ENCODE measurements at places on chromosomes 12 and 14.

- DNase-seq, result peak; percentile 31
Measured at GRCh38 chr12:42588524-42589464, 752 bp downstream of the PRICKLE1 start.

GRCh38 chr12:93247313-93247991, 130.3 kb upstream of the NUDT4 start:
- no peak for DNase-seq

DNA sequence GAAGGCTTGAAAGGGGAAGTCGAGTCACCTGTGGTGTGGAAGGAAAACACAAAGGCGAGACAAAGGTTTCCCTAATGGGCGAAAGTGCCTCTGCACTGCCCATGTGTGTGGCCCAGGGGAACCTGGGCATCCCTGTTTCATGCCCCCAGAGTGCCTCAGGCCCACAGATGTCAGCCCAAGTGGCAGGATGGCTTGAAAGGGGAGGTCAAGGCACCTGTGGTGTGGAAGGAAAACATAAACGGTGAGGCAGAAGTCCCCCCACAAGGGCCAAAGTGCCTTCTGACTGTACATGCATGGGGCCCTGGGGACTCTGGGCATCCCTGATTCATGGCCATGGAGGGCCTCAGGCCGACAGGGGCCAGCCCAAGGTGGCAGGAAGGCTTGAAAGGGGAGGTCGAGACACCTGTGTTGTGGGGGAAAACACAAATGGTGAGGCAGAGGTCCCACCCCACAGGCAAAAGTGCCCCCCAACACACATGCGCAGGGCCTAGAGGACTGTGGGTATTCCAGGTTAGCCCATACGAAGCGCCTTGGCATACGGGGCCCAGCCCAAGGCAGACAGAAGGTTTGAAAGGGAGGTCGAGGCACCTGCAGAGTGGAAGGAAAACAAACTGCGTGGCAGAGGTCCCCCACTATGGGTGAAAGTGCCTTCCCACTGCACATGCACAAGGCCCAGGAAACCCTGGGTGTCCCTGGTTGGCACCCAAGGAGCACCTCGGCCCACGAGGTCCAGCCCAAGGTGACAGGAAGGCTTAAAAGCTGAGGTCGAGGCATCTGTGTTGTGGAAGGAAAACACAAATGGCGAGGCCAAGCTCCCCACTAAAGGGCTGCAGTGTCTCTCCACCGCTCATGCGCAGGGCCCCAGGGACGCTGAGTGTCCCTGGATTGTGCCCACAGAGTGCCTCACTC, 382.3 kb downstream of the ALG10 start:
- no peak for DNase-seq

- DNase-seq, result no peak
Measured at GRCh38 chr12:43807386-43807785, 1.3 kb upstream of the TWF1 start.

DNA sequence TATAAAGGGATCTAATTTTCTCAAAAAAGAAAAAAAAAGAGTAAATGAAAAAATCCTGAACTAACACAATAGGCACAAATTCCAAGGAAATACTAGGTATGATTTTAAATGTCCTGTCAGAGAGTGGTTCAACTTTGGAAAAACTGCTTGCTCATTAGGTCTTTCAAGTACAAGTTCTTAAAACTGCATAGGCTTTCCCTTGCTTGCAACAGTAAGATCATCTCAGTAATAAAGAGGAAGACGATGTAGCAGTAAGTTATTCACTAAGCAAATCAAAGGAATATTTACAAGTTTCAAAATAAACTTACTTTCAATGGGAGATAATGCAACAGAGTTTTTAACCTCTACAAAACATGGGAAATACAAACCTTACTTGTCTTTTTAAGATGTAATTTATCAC, 21.6 kb downstream of the CORO1C start:
- DNase-seq, result peak; percentile 47

DNA sequence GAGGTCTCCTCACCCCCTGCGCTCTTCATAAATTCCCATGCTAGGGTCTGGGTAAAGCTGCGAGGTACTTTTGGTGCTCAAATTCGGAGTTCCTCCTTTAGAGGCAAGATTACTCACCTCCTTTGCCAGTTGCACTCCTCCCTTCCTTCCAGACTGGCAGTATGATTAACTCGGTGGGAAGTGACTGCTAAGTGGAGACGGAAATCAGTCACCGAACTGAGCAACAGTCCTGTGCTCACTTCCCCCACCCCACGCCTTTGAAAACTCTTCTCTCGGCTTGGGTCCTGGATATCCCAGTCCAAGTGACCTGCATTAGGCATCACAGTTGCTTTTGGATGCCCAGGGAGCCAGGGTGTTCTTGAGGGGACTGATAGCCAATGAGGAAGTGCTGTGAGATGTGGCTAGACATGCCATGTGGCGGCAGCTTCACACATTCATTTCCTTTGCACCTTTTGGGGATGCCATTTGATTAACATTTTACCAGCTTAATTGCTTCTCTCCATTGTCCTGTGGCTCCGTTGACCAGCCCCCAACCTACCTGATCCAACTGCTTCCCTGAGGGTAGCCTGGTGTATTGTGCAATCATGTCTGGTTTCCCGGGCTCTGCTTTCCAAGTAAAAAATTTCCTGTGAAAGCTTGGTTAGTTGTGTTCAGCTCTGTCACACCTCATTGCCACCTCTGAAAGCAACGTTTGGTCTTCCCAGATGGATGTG, 840 bp downstream of the PNP start:
- peak; percentile 88 for DNase-seq

- DNase-seq, result no peak
Measured at GRCh38 chr12:124699909-124700308, 132.5 kb upstream of the NCOR2 start.

DNA sequence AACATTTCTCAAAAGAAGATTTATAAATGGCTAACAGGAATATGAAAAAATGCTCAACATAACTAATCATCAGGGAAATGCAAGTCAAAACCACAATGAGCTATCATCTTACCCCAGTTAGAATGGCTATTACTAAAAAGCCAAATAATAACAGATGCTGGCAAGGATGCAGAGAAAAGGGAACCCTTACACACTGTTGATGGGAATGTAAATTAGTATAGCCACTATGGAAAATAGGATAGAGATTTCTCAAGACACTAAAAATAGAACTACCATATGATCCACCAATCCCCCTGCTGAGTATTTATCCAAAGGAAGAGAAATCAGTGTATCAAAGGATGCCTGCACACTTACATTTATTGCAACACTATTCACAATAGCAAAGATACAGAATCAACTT, 58.3 kb downstream of the GUCY2C start:
- DNase-seq, result no peak

DNA sequence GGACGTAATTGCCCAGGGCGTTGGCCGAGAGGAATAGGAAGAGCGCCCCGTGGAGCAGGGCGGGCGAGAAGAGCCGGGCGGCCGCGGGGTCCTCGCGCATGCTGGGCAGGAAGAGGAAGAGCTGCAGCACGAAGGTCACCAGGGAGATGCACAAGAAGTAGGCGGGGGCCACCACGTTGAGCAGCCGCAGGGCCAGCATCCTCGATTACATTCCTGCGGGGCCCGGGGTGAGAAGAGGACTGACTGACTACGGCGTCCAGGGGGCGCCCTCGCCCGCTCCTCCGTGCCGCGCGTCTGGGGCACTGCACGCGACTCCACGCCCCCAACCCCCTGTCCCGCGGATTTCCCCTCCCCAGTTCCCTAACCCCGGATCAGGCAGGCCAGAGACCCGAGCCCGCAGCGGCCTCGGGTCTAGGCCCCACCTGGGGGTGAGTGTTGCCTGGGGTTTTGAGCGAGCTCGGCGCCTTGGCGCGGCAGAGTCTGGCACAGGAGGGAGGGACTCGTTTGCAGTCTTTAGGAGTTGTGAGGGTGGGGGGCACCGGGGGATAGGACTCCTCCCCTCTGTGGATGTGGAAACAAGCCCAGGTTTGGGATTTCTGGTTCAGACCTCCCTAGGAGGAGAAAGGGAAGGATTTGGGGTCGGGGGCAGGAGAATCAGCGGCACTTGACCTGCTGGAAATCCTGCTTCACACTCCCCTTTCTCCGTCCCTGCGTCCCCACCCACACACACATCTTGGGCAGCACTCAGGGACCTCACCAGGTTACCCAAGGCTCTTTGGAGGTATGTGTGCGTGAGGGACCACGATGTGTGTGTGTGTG, 1.8 kb downstream of the ZDHHC22 start:
- DNase-seq, result peak; percentile 71

- DNase-seq, result no peak
Measured at GRCh38 chr14:99383472-99384449, 96.9 kb downstream of the SETD3 start.

GRCh38 chr12:92634202-92634601, 68.6 kb upstream of the PLEKHG7 start:
- DNase-seq, result no peak

- DNase-seq, result peak; percentile 68
Measured at GRCh38 chr12:7557227-7557626, 53.6 kb upstream of the CD163 start.

- DNase-seq, result no peak
Measured at GRCh38 chr14:93113678-93114067, 2.1 kb downstream of the ITPK1 start.

- DNase-seq, result no peak
Measured at GRCh38 chr12:87254381-87255030, 774.7 kb downstream of the C12orf50 start.

GRCh38 chr14:34232790-34233189, 229.2 kb downstream of the SPTSSA start:
- DNase-seq, result no peak

GRCh38 chr12:111276146-111276545, 92.7 kb downstream of the PHETA1 start:
- no peak for DNase-seq

DNA sequence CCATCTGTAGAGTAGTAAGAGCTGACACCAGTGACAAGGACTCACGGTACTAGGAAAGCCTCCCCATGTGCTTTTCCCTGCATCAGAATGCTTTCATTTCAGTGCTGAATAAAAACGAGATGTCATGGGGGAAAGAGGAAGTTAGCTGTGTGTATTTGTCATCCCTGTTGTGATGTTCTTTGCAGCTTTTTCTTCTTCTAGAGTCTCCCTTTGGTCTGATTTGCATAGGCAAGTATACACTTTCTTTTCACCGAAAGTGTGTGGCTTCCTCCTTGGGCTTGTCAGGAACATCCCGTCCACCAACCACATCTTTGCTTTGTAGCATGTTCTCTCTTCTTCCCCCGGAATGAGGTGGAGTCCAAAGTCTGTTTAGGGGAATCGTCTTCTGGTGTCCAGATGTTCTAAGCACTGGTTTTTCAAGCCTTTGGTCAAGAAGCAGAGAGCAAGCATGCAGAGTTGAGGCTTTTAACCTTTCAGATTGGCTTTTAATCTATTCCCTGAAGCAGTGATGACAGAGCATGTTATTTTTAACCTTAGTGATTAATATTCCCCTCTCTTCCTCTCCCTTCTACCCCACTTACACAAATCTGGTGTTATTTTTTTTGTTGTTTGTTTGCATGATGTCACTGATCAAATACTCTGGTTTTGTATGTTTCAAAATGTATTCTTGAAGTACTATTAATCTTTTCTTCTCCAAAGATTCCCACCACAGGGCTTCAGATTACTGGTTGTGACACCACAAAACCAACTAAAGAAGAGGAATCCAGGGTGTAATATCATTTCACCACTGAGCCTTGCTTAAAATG, 163.4 kb downstream of the SAMD4A start:
- peak; percentile 93 for DNase-seq

DNA sequence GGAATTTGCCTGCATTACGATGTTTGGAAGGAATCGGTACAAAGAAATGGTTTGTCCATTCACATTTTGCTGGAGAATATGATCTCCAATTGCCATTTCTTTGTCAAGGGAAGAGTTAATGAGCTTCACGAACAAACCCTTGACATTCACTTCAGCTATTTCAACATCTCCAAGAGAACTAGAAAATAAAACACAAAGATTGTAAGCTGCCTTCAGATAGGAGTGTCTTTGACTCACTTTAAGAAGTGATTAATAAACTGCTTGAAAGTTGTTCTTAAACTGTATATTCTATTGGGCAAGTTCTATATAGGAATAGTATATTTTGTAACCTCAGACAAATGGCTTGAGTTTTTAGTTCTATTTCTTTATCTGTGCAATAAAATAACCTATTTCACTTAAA, 26.3 kb downstream of the LMNTD1 start:
- no peak for DNase-seq

DNA sequence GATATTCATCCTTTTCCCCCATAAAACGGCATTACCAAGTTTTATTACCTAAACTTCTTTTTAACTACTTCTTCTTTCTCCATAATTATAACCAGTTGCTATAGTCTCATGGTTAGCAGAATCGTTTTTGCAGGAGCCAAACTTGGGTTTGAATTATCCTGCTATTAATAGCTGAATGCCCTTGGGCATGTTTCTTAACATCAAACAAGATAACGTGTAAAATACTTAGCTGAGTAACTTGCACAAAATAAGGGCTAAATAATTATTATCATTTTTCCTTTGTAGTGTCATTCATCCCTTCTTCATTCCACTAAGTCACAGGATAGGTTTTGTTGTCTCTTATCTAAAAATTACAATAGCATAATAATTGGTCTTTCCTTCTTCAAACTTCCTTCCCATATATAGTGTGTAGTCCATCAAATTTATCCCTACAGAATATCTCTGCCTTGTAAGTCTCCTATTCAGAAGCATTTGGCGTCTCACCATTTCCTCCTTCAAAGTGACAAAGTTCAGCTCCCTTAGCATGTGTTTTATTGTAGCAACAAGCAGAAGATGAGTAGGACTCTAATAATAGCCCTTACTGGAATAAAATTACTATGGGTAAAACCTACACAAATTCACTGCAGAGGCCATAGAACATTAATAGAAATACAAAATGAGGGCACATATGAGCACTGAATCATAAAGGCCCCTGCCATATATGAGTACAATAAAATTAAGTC, 63.8 kb downstream of the FAR2 start:
- DNase-seq, result no peak

GRCh38 chr12:71691504-71692129, 5.7 kb downstream of the TMEM19 start:
- DNase-seq, result no peak

DNA sequence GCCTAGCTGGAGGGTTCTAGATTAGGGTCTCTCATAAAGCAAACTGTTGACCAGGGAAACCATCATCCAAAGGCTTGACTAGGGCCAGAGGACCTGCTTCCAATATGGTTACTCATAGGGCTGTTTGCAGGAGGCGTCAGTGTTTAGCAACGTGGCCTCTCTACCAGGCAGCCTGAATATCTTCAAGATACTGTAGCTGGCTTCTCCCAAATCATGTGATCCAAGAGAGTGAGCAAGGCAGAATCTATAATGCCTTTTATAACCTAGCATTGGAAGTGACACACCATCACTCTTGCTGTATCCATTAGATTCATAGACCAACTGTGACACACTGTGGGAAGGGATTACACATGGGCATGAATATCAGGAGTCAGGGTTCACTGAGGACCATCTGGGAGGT, 17.3 kb downstream of the TPH2 start:
- no peak for DNase-seq

Measured in common myeloid progenitor, CD34-positive (primary cell).